Aorta (tissue), 5 donors: ENCODE measurements at places on chromosomes 7 and 10. TPM values are rescaled to one million over a fixed set of nuclear protein-coding genes. Genes with fewer than 3 reads are reported as not detected.

GRCh38 chr10:48805848-48806247 is 121.2 kb downstream of the WDFY4 start:
- DNase-seq: peak; percentile 69

DNA sequence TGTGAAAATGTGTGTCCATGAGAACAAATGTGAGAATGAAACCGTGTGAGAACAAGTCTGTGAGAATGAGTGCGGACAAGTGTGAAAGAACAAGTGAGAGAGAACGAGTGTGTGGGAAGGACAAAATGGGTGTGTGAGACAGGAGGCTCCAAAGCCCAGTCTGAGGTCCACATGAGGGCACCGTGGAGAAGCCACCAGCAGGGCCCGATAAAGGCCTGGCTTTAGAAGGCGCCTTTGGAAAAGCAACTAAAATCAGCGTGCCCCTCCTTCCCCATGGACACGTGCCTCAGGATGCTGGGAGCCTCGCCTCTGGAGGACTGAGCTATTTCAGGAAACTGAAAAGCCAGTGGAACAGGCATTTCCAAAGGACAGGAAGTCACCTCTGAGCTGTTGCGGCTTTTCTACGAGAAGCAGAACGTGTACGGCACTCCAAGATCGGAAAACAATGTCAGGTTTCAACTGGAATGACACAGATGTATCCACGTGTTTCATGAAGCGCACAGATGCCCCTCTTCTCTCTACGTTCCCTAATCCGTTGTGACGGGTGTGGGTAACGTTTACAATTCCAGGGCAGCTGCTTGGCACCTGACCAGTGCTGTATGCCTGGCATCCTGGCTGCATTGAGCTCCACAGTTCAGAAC is 46.4 kb downstream of the ESYT2 start:
- DNase-seq: peak; percentile 85

- peak; percentile 92 for DNase-seq
These were observed 15.1 kb downstream of the PSAP start for GRCh38 chr10:71835671-71836595.

GRCh38 chr10:5737352-5737751 is 52.7 kb downstream of the TASOR2 start:
- no peak for DNase-seq

- DNase-seq: no peak
These were observed 537.7 kb downstream of the GRM8 start for GRCh38 chr7:126715076-126715475.

Gene ANK3
- polyA plus RNA-seq: 16.5 TPM

Gene CASTOR2
- polyA plus RNA-seq: 6.0 TPM

Gene SPDYE6
- polyA plus RNA-seq: not detected

Gene OPN4
- polyA plus RNA-seq: not detected

Gene WDFY4
- polyA plus RNA-seq: 0.54 TPM
